Central memory CD8-positive, alpha-beta T cell (primary cell): ENCODE measurements at places on chromosomes 2 and 18.

DNA sequence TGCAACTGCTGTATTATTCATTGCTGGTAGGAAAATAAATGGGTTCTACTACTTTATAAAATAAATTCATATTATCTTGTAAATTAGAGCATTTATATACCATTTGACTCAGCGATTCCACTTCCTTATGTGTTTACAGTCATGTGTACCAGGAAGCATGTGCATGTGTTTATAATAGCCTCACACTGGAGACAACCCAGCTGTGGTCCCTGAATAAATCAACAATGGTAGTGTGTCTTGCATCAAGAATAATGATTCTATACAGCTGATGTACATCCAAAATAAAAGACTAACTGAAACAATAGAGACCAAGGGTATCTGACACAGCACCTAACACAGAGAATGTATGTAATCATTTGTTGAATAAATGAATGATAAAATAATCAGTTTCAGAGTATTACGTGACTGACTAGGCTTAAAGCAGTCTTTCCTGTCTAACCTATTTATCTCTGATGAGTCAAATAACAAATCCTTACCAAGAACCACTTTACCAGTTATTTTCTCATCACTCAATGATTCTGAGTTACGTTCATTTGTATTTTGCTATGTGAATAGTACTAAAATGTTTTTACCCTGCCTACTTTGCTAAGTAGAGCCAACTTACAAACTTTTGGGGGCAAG is 216.8 kb downstream of the UBE2E3 start:
- no peaks in the 10 kb centered on the region for H3K27me3 ChIP-seq
- peaks cover 3% of the 10 kb centered on the region for H3K36me3 ChIP-seq
- peak overlapping the region; percentile 68 for H3K27ac ChIP-seq
- peak overlapping the region; percentile 32 for H3K4me3 ChIP-seq
- DNase-seq, result no peak

DNA sequence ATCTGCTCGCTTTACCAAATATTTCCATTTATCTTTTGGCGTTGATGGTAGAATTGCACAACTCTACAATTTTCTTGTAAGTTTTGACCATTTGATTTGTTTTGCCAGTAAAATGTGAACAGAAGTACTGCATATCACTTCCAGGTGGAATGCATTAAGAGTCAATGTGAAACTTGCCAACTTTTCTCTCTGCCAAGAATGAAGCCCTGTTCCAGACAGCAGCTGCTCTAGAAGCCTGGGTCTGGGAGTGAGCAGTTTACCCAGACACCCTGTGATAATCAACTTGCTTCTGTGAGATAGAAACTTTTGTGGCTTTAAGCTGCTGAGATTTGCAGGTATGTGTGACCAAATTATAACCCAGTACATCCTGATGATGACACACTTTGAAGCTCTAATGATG is 115.9 kb upstream of the SYT4 start:
- H3K27ac ChIP-seq, result no peak overlapping the region
- no peaks in the 10 kb centered on the region for H3K4me1 ChIP-seq
- H3K4me3 ChIP-seq, result no peak overlapping the region
- no peaks in the 10 kb centered on the region for H3K27me3 ChIP-seq
- DNase-seq, result no peak

- H3K27ac ChIP-seq, result no peak overlapping the region
- peaks cover 20% of the 10 kb centered on the region for H3K4me1 ChIP-seq
- no peaks in the 10 kb centered on the region for H3K36me3 ChIP-seq
- no peak overlapping the region for H3K4me3 ChIP-seq
- H3K27me3 ChIP-seq, result no peaks in the 10 kb centered on the region
These were observed 300.4 kb downstream of the ZNF407 start for GRCh38 chr18:74897971-74898657.

- peaks cover 11% of the 10 kb centered on the region for H3K27me3 ChIP-seq
- DNase-seq, result no peak
- H3K4me1 ChIP-seq, result peaks cover 11% of the 10 kb centered on the region
- no peak overlapping the region for H3K27ac ChIP-seq
These were observed 13.3 kb downstream of the AGAP1 start for GRCh38 chr2:235506997-235507615.

DNA sequence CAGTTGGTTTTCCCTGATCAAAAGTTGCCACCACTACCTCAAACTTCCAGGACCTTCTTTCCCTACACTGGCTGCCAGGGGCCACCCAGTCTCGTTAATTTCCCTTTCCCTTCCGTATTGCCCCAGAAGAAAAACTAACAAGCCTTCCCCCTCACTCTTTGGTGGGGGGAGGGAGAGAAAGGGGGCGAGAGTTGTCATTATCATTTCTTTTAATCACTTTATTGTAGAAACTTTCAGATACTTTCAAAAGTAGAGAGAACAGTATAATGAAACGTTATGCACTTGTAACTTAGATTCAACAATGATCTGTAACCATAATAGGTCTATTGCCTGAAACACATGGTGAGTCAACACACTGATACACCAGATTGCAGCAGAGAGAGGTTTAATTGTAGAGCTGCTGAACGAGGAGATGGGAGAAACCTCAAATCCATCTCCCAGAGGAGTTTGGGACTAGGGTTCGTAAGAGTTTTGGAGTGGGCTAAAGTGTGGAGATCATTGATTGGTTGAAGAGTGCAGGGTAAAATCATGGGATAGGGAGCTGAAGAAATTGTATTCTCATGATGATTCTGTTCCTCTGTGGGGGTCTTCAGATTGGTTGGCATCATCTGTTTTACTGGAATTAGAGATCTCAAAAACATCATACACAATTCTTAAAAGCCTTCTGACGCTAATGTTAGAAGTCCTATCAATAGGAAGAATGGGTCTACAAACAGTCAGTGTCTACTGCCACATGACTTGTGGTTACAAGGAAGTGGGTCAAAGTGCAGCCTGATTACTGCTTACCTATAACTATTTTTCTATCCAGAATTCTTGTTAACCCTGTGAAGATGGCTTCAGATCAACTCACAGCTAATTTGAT is 2.6 kb upstream of the RNF149 start:
- H3K4me3 ChIP-seq, result peak overlapping the region; percentile 44
- H3K36me3 ChIP-seq, result peaks cover 29% of the 10 kb centered on the region
- H3K27ac ChIP-seq, result peak overlapping the region; percentile 79

DNA sequence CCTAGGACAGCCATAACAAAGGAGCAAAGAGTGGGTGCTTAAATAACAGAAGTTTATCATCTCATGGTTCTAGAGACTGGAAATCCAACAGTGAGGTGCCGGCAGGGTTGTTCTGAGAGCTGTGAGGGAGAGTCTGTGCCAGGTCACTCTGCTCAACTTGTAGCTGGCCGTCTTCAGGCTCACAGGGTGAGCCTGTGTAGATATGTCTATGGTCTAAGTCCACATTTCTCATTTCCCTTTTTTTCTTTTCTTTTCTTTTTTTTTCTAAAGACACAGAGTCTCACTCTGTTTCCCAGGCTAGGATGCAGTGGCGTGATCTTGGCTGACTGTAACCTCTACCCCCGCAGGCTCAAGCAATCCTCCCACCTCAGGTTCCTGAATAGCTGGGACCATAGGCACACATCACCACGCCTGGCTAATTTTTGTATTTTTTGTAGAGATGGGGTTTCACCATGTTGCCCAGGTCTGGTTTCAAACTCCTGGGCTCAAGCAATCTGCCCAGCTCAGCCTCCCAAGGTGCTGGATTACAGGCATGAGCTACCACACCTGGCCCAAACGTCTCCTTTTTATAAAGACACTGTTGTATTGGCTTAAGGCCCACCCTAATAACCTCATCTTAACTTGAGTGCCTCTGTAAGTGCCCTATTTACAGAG is 142.2 kb downstream of the SP3 start:
- no peaks in the 10 kb centered on the region for H3K4me1 ChIP-seq
- no peak for DNase-seq
- no peak overlapping the region for H3K4me3 ChIP-seq
- H3K27ac ChIP-seq, result no peak overlapping the region

- H3K27ac ChIP-seq, result no peak overlapping the region
- no peak overlapping the region for H3K4me3 ChIP-seq
- peaks cover 2% of the 10 kb centered on the region for H3K36me3 ChIP-seq
- H3K27me3 ChIP-seq, result peaks cover 12% of the 10 kb centered on the region
These were observed 167.0 kb upstream of the HAAO start for GRCh38 chr2:42959234-42960001.

DNA sequence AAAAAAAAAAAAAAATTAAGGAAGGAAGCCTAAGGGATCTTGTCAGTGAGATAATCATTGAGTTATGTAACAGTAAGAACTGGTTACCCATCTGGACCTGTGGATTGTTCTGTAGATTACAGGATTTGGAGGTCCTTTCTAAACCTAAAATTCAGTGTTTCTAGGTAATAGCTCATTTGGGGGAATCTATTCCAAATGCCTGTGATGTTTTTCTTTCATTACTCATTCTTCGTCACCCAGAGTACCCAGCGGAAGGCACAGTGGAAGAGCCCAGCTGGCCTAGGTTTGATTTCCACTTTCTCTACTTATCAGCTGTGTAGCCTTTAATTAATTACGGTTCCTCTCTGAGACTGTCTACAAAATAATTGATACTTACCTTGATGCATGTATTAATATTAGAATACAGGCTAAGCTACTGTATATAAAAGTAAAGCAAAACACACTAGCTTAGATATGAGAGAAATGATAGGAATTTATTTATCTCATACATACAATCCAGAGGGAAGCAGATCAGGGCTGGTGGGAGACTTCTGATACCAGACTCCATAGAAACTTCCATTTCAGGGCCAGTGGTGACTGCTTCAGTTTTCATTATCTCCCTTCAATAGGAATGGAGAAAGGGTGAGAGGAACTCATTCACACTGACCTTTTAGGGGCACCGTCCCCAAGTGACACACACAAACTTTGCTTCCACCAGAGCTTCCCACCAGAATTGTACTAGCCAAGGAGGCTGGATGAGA is 115.8 kb upstream of the NOSTRIN start:
- no peak overlapping the region for H3K4me3 ChIP-seq
- no peaks in the 10 kb centered on the region for H3K4me1 ChIP-seq
- no peak overlapping the region for H3K27ac ChIP-seq
- H3K36me3 ChIP-seq, result peaks cover 2% of the 10 kb centered on the region
- no peaks in the 10 kb centered on the region for H3K27me3 ChIP-seq
- no peak for DNase-seq

DNA sequence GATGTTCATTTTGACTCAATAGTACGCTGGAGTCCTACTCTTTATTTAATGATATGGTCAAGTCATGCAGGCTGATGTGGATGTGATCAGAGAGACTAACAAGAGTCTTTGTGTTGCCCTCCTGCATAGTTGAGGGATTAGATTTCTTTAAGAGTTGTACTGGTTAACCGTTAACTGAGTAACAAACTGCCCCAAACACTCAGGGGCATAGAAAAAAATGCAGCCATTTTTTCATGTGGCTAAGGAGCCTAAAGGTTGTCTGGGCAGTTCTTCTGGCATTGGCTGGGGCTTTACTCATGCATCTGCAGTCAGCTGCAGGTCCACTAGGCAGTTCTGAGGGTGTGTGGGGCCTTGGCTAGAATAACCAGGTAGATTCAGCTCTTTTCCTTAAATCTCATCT is 32.5 kb downstream of the DOCK10 start:
- H3K36me3 ChIP-seq, result peaks cover 5% of the 10 kb centered on the region
- no peak for DNase-seq
- H3K27ac ChIP-seq, result peak overlapping the region; percentile 63

- H3K27me3 ChIP-seq, result peaks cover 15% of the 10 kb centered on the region
- no peak for DNase-seq
- no peak overlapping the region for H3K4me3 ChIP-seq
- peaks cover 5% of the 10 kb centered on the region for H3K36me3 ChIP-seq
- H3K27ac ChIP-seq, result peak overlapping the region; percentile 35
- H3K4me1 ChIP-seq, result peaks cover 5% of the 10 kb centered on the region
These were observed 4.3 kb downstream of the GPR17 start for GRCh38 chr2:127650041-127650784.

DNA sequence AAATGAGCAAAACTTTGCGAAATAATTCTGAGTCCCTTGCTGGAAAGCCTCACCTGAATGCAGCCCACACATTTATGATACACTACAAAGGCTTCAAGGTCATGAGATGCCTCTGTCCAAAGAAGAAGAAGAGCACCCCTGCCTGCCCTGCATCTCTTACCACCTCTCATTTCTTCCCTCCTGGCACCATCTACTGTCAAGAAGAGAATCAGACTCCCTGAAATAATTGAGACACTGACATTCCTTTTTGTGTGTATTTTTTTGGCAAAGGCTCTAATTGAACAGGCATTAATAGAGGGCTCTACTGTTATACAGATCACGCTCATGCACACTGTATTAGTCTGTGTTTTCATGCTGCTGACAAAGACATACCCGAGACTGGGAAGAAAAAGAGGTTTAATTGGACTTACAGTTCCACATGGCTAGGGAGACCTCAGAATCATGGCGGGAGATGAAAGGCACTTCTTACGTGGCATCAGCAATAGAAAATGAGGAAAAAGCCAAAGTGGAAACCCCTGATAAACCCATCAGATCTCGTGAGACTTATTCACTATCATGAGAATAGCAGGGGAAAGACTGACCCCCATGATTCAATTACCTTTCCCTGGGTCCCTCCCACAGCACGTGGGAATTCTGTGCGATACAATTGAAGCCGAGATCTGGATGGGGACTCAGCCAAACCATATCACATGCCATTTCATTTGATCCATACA is 176.3 kb downstream of the ALPK2 start:
- peaks cover 44% of the 10 kb centered on the region for H3K27me3 ChIP-seq
- DNase-seq, result no peak
- H3K36me3 ChIP-seq, result no peaks in the 10 kb centered on the region

GRCh38 chr2:38806015-38806732 is 28.2 kb downstream of the GEMIN6 start:
- H3K36me3 ChIP-seq, result peaks cover 8% of the 10 kb centered on the region
- no peak overlapping the region for H3K27ac ChIP-seq
- DNase-seq, result no peak
- no peaks in the 10 kb centered on the region for H3K27me3 ChIP-seq

- DNase-seq, result no peak
- H3K36me3 ChIP-seq, result peaks cover 37% of the 10 kb centered on the region
- peak overlapping the region; percentile 86 for H3K4me3 ChIP-seq
These were observed 1.7 kb downstream of the PNKD start for GRCh38 chr2:218271865-218272530.

- no peak overlapping the region for H3K4me3 ChIP-seq
- peaks cover 42% of the 10 kb centered on the region for H3K4me1 ChIP-seq
- H3K36me3 ChIP-seq, result peaks cover 39% of the 10 kb centered on the region
- DNase-seq, result no peak
- no peaks in the 10 kb centered on the region for H3K27me3 ChIP-seq
- peak overlapping the region; percentile 89 for H3K27ac ChIP-seq
These were observed 21.7 kb downstream of the COX7A2L start for GRCh38 chr2:42339191-42339912.

- no peak for DNase-seq
- H3K4me1 ChIP-seq, result no peaks in the 10 kb centered on the region
- H3K27me3 ChIP-seq, result peaks cover 21% of the 10 kb centered on the region
- H3K36me3 ChIP-seq, result peaks cover 4% of the 10 kb centered on the region
These were observed 65.2 kb downstream of the LTBP1 start for GRCh38 chr2:33011941-33012340.

GRCh38 chr2:124530203-124530602 is 505.1 kb downstream of the CNTNAP5 start:
- DNase-seq, result no peak
- H3K27me3 ChIP-seq, result no peaks in the 10 kb centered on the region
- H3K4me1 ChIP-seq, result no peaks in the 10 kb centered on the region
- H3K27ac ChIP-seq, result no peak overlapping the region
- H3K4me3 ChIP-seq, result no peak overlapping the region
